ENCODE measurements at places on chromosomes 3 and 15.

- no peak for DNase-seq
Measured at GRCh38 chr3:188383748-188384147, 229.8 kb downstream of the LPP start.

GRCh38 chr3:37625690-37626360 lies 235.9 kb upstream of the CTDSPL start:
- DNase-seq: no peak

- DNase-seq: no peak
Measured at GRCh38 chr3:30122359-30122758, 484.0 kb upstream of the TGFBR2 start.

GRCh38 chr3:41525303-41526064 lies 326.2 kb downstream of the CTNNB1 start:
- DNase-seq: no peak

DNA sequence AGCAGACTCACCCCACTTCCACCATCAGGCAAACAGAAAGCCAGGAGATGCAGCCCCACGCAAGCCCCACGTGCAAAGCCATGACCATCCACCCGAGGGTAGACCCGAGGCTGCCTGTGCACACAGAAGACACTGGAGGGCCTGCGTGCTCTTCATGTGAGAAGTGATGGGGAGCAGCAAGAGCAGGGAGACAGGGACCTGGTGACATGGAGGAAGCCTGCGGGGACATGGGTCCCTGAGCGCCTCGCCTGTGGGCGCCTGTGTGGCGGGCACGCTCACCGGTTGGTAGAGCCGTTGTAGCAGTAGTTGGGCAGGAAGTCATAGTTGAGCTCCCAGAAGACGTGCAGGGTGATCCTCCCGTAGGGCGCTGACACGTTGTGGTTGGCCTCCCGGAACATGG lies 65.0 kb downstream of the NIPA2 start:
- no peak for DNase-seq

GRCh38 chr3:103968751-103969150 lies 1398.0 kb upstream of the ALCAM start:
- DNase-seq: no peak
